ENCODE measurements at places on chromosomes 1 and 21. TPM values are rescaled to one million over a fixed set of nuclear protein-coding genes. Genes with fewer than 3 reads are reported as not detected.

SPRR2D gene
- total RNA-seq: not detected

OPRD1 gene
- not detected for total RNA-seq

CTSS gene
- 0.46 TPM for total RNA-seq

TARBP1 gene
- total RNA-seq: 27.7 TPM

YBX1 gene
- 1,259 TPM for total RNA-seq

DNA sequence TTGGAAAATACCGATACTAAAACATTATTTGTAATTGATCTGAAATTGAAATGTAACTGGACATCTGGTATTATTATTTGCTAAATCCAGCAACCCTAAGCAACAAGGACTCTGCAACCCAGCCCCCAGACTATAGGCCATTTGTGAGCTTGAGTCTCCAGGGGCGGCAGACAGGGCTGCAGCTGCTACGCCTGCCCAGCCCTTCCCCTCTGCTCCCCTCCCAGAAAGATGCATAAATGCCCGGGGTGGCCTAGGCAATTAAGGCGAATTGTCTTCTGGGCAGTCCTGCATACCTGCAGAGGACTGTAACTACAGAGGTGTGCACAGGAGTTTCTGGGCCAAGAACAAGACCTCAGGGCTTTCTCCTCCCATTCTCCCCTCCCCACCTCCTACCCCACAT is 41.2 kb upstream of the LBR start:
- no peak for DNase-seq

- DNase-seq: no peak
These were observed 66.9 kb upstream of the ATP1A1 start for GRCh38 chr1:116306102-116306501.

GRCh38 chr1:67834246-67834877 is 1.1 kb upstream of the GNG12 start:
- no peak for DNase-seq

DNA sequence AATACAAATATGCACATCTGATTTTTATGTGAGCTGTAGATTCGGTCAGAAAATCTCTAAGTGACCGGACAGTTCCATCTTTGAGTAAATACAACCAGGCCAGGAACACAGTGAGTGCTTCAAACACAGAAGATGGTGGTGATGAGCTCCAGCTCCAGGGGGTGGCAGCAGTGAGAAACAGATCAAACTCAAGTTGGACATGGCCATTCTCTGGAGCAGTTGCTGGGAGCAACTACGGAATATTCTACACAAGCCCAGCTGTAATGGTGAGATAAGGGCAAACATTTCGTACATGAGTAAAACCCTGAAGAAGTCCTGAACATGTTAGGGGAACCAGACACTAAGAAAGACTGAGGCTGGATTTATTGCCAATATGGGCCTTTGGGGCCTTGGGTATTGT is 100.7 kb downstream of the BARHL2 start:
- DNase-seq: peak; percentile 40

DNA sequence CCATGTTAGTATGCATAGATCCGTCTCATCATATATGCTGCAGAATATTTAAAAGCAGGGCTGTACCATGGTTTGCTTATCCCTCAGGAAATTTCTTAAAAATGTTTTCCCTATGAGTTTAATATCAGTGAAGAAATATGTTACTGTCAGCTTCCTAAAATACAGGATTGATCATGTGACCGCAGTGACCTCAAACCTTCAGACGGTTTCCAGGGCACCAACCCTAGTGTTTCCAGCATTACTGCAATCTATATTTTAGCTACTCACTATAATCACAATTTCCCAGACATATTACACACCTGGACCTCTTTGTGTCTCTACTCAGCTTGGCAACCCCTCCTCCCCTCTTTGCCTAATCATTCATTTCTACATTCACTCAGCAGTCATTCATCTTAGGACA is 7.7 kb upstream of the SDHB start:
- DNase-seq: no peak

- no peak for DNase-seq
These were observed 23.4 kb upstream of the RNF187 start for GRCh38 chr1:228463559-228464455.

DNA sequence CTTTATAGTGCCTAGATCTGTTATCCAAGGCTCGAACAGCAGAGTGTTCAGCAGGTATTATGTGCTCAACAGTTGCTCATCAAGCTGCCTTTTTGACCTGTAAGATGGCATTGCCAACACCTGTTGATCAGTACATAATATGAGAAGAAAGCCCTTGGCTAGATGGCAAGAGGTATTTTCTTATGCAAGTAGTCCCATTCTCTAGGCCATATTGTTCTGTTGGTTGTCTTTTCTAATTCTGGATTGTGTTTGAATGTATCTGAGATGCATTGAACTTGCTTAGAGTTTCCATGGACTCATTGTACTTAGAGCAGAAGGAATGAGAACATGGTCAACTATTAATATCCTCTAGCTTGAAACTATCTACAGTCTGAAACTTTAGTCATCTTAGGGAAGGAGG is 57.4 kb downstream of the LRRC8D start:
- no peak for DNase-seq

GRCh38 chr1:76300556-76300955 is 226.0 kb downstream of the ST6GALNAC3 start:
- DNase-seq: no peak

DNA sequence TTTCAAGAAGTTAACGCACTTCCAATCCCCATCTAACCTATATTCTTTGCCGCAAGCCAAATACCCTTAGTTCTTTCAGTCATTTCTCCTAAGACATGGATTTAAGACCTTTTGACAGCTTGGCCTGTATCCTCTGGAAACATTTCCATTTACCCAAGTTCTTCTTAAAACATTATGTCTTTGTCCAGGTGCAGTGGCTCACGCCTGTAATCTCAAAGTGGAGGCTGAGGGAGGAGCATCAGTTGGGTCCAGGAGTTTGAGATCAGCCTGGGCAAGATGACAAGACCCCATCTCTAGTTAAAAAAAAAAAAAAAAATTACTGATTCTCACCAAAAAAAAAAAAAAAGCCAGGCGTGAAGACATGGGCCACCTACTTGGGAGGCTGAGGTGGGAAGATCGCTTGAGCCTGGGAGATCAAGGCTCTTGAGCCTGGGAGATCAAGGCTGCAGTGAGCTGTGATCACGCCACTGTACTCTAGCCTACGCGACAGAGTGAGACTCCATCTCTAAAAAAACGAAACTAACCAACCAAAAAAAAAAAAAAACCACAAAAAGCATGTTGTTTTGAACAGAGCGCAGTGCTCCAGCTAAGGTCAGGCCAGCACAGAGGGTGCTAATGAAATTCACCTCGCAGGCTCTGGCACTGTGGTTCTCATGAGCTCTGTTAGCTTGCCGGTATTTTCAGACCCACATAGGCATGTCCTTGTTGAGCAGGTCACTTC is 36.0 kb downstream of the NUAK2 start:
- no peak for DNase-seq

DNA sequence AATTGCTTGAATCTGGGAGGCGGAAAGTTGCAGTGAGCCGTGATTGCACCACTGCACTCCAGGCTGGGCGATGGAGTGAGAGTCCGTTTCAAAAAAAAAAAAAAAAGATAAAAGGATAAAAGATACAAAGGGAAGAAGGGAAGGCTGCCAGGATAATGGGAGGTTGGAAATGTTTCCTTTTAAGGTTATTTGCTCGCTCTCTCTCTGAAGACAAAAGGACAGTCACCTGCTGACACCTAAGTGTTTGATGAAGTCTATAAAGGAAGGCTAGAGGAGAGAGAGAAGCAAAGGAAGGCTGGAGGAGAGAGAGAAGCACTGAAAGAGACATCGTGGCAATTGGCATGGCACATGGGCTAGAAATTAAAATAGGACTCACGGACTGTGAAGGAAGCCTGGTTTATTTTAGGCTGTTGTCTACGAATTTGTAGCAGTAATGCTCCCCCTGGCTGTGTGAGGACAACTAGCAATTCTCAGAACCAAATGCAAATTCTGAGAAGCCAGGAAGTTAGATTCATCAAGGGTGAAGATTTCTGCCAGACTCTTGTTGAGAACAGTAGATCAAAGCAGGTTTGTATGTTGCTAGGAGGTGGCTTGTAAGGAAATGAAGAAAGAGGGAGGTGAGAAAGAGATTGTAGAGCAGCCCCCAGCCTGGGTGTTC is 154.2 kb downstream of the ZP4 start:
- DNase-seq: peak; percentile 18

- DNase-seq: peak; percentile 100
These were observed 84.7 kb upstream of the LYPLAL1 start for GRCh38 chr1:219088778-219089557.

DNA sequence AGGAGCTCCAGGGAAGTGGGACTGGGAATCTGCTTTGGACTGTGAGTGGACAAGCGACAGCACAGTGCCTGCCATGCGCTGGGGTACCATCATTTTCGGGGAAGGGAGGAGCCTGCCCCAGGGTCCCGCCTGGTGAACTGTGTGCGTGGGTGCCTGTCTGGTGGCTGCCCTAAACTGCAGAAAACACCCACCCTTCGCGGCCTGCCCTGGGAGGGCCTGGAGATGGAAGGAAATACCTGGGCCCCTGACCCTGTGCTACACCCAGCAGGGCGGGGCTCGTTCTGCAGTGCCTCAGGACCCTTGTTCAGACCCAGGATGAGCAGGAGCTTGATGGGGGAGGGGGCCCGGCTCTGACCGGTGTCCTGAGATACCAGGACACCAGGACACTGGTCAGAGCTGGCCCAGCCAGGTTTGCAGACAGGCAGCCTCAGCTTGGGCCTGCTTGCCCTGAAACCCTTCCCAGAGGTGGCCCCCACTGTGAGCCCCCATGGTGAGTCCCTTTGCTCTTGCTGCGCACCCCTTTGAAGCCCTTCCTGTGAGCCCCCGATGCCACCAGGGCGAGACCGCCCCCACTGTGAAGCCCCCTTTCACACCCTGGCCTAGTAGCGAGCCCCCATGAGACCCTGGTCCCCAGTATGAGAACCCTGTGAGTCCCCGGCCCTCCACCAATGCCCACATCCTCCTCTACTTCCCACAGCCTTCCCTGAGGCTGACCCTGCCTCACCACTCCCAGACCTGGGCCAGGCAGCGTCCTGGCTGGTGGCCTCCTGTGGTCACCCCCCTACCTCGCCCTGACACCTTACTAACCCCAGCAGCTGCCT is 2.6 kb downstream of the GJC2 start:
- DNase-seq: no peak

- no peak for DNase-seq
These were observed 6.8 kb downstream of the MIER1 start for GRCh38 chr1:66931590-66931989.

GRCh38 chr1:39088658-39089057 is 62.5 kb downstream of the NDUFS5 start:
- DNase-seq: no peak

GRCh38 chr1:226482196-226482595 is 66.4 kb upstream of the STUM start:
- DNase-seq: no peak

DNA sequence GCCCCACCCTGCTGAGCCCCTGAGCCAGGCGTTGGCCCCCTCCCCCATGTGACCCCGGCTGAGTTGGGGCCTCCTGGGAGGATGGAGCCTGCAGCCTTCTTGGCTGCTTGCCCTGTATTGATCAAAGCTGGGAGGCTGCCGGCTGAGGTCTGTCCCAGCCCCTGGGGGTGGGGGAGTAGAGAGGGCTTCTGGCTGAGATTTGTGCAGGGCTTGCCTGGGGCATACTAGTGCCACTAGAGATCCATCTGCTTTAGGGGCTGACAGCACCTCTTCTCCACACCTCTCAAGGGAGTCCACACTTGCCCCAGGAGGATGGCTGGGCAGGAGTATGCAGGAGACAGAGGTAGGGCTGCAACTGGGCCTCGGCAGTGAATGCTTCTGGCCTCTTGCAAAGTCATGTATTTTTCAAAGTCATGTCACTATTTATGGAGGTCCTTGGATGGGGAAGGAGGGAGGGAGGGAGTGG is 53.6 kb upstream of the SSBP3 start:
- DNase-seq: no peak

DNA sequence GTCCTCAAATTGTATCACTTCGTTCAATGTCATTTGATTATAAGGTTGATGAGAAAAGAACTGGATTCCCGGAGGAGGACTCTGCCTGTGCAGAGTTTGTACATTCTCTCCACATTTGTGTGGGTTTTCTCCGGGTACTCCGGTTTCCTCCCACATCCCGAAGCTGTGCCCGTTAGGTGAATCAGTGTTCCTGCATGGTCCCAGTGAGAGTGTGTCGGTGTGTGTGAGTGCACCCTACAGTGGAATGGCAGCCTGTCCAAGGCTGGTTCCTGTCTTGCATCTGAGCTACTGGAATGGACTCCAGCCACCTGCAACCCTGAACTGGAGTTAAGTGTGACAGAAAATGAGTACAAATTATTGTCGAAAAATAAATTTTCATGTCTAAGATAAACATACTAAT is 92.2 kb upstream of the KCTD3 start:
- DNase-seq: no peak

DNA sequence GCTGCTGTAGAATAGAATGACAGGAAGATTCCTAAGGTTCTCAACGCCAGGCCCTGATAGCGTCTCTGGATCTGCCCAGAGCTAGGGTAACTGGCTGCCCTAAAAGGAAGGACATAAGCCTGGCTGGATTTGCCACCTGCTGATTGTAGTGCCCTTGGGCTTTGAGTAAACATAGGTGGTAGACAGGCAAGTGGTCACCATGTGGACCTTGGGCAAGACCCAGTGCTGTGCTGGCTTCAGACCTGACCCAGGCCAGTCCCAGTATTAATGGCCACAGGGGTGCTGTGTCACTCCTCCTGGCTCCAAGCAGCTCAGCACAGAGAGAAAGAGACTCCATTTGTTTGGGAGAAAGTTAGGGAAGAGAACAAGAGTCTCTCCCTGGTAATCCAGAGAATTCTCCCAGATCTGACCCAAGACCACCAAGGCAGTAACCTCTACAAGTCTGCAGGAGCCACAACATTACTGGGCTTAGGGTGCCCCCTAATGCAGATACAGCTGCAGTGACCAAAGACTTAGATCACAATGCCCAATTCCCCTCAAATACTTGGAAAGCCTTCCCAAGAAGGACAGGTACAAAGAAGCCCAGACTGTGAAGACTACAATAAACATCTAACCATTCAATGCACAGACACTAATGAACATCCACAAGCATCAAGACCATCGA is 44.5 kb downstream of the PHTF1 start:
- no peak for DNase-seq

- no peak for DNase-seq
These were observed 2233.1 kb downstream of the MRPL39 start for GRCh38 chr21:23374155-23374554.

DNA sequence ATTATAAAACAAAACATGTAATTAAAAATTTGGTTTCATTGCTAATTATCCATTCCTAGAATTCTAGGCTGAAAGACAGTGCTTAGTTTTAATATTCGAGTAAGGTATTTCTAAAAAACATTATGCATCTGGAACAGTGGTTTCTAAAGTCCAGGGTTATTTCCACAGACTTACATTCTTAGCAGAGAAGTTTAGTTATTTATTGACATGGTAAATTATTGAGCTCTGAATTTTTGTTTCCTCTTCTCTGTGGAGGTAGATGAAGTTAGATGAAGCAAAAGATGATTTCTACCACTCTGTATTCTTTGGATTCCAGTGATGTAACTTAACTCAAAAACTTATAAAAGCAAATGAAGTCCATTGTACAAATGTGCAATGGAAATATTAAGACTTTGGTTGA is 709.4 kb downstream of the MRPL39 start:
- no peak for DNase-seq

- DNase-seq: peak; percentile 47
These were observed 526 bp downstream of the TPR start for GRCh38 chr1:186374303-186375151.

GRCh38 chr1:101408212-101409042 is 171.6 kb downstream of the S1PR1 start:
- no peak for DNase-seq

- no peak for DNase-seq
These were observed 23.7 kb upstream of the MAGOH start for GRCh38 chr1:53262000-53262399.

- DNase-seq: peak; percentile 4
These were observed 166.9 kb upstream of the FOXD3 start for GRCh38 chr1:63155437-63155836.

Measured in PC-3 (cell line).